Breast epithelium (tissue), 4 donors: ENCODE measurements at places on chromosomes 5 and 9.

DNA sequence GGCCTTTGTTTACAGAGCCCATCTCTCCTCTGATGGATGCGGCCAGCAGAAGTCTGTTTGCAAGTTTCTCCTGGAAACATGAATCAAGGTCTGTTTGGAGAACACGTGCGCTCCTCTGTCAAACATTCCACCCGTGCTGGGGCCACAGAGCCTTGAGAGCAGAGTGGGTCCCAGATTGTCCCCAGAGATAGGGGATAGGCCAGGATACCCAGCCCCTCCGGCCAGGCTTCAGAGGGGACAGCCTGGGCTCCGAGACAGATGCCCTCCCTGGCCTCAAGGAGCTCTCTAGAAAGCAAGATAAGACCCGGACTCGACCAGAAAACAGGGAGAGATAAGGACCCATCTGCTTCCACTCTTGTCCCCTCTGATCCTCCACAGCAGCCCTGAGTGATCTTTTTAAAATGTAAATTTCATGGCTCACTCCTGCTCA, 40.4 kb upstream of the HAND1 start:
- no peak for DNase-seq

GRCh38 chr5:111120911-111121310, 28.8 kb downstream of the WDR36 start:
- DNase-seq = no peak

GRCh38 chr5:180026320-180026719, 45.2 kb downstream of the RNF130 start:
- no peak for DNase-seq

GRCh38 chr9:117073539-117074341, 341.1 kb downstream of the ASTN2 start:
- peak; percentile 20 for DNase-seq

- DNase-seq = no peak
Observed at GRCh38 chr5:106269252-106269843, 1401.4 kb downstream of the EFNA5 start.

- DNase-seq = no peak
Observed at GRCh38 chr9:21964925-21965385, 29.2 kb downstream of the CDKN2A start.

DNA sequence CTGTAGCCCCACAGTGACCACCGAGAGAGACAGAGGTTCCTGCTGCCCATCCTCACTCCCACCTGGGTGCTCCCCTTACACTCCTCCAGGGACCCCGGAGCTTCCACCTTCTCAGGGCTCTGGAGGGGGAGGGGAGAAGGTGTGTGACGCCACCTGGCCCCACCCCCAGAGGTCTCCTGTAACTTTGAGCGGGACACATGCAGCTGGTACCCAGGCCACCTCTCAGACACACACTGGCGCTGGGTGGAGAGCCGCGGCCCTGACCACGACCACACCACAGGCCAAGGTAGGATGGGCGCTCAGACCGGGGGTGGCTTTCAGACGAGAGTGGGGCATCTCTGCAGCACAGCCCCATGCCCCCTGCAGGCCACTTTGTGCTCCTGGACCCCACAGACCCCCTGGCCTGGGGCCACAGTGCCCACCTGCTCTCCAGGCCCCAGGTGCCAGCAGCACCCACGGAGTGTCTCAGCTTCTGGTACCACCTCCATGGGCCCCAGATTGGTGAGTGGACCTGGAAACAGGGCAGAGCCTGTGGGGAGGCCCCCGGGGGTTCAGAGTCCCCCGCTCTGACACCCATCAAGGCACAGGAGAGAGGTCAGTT, 4.5 kb downstream of the MAMDC4 start:
- DNase-seq = no peak

GRCh38 chr5:139549162-139549894, 11.8 kb upstream of the UBE2D2 start:
- DNase-seq = no peak

DNA sequence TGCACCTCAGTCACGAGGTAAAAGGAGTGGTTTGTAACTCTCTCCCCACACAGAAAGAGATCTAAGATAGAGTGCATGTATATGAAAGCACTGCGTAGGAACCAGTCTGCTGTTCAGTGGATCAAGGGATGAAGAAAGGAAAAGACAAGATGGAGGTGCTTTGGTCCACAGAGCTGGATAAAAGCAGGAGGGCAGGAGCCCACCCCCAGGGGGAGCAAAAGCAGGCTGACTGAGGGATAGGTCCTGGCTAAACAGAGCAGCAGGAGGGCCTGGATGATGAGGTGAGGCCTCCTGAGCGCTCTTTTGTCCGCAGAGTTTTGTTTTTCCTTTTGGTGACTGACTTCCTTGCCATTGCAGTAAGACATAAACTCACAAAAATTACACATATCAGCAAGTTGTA, 293.5 kb upstream of the C9orf72 start:
- DNase-seq = no peak

DNA sequence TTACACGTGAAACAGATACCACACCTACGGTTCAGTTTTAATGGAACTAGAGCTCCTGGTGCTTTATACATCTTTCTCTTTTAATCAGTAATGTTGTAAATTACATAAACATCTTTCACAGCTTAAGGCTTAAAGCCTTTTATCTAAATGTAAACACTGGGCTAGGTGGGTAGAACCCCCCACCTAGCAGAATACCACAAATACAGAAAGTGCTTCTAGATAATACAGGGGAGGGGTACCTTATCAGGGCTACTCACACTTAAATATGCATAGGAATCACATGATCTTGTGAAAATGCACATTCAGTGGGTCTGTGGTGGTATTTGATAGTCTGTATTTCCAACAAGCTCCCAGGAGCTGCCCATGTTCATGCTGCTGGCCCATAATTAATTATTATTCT, 256.4 kb upstream of the TARS1 start:
- no peak for DNase-seq

GRCh38 chr5:151258201-151258611, 5.2 kb downstream of the GM2A start:
- no peak for DNase-seq

DNA sequence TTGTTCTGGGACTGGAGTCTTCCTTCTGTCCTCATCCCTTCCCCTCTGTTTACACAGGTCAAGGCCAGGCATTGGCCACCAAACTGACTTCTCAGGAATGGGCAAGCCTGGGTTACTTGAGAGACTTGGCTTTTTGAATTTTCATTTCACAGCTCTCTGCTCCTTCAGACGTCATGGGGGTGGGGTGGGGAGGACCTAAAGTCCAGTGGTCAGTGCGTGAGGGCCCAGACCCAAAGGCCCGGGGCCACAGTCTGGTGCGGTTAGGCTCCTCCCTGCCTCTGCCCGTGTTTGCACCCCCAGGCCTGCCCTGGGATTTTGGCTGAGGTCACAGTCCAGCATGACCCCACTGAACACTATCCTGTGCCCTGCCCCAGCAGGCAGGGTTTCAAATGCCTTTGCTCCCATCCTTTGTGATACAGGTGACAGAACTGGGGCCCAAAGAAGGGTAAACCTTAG, 4.1 kb upstream of the CXXC5 start:
- peak; percentile 16 for DNase-seq

- no peak for DNase-seq
Observed at GRCh38 chr5:139903450-139903794, 107.8 kb downstream of the PSD2 start.

- no peak for DNase-seq
Observed at GRCh38 chr5:53373451-53374158, 106.8 kb upstream of the FST start.

GRCh38 chr5:85931220-85931619, 686.5 kb upstream of the COX7C start:
- no peak for DNase-seq

- peak; percentile 48 for DNase-seq
Observed at GRCh38 chr5:1300581-1301083, 5.8 kb upstream of the TERT start.

- no peak for DNase-seq
Observed at GRCh38 chr9:99353408-99353807, 131.3 kb downstream of the SEC61B start.

DNA sequence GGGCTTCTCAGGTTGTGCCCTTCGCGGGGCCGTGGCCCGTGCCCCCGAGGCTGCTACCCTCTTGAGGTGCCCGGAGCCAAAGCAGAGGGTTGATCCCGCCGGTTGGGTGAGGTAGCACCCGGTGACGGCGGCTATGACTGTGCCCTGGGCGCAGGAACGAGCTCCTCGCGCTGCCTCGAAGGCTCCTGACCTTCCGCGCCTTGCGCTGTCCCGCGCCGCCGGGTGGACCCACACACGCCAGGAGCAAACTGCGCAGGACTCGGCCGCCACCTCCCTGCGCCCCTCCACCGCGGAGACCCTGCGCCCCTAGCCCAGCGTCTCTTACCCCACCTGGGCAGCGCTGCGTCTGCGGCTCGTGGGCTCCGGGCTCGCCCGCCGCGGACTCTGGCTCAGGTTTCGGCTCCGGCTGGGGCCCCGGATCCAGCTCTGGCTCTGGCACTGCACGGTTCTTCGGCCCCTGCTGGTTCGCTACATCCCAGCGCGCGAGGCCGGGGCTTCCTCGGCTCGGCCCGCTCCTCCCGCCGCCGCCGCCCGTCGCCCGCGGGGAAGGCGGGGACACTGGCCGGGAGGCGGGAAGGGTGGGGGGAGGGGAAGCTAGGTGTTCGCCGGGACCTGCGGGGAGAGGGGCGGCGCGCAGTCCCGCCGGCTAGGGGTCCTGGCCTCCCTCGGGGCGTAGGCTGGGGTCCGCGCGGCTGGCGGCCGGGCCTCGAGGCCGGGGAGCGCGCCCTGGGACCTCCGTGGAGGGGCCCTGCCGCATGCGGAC, 5.4 kb upstream of the PITX1 start:
- DNase-seq = no peak

- no peak for DNase-seq
Observed at GRCh38 chr9:98989036-98990000, 45.6 kb downstream of the COL15A1 start.

DNA sequence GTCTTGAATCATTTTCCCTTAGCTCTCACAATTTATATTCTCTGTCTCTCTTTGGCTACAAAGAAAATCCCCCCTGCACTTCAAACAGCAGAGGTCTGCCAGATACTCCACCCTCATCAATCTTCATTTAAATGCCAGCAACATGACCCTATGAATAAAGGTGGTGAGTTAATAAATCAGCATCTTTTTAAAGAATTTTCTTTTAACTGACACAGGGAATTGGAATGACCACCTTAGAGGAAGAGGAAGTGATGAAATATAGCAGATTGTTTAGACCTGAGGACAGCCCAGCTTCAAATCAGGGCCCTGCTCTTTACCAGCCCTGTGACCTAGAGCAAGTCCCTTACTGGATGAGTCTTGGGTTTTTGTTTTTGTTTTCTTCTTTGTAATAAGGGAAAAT, 223.1 kb upstream of the PAPPA start:
- no peak for DNase-seq

DNA sequence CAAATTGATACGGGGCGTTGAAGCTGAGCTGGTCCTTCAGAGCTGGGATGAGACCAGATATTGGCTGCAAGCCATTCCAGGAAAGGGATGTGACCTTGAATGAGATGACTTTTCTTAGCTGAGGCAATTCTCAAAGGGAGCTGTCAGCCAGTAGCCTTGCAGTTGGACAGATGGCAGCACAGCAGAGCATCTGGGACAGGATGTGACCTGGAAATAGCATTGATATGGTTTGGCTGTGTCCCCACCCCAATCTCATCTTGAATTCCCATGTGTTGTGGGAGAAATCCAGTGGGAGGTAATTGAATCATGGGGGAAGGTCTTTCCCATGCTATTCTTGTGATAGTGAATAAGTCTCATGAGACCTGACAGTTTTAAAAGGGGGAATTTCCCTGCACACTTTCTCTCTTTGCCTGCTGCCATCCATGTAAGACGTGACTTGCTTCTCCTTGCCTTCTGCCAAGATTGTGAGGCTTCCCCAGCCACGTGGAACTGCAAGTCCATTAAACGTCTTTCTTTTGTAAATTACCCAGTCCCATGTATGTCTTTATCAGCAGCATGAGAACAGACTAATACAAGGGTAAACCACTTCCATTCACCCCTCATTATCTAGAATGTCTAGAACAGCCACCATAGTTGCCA, 19.8 kb upstream of the MTX3 start:
- no peak for DNase-seq

GRCh38 chr5:78065663-78066062, 228.8 kb downstream of the AP3B1 start:
- no peak for DNase-seq

GRCh38 chr5:1507014-1507375, 16.8 kb downstream of the LPCAT1 start:
- no peak for DNase-seq

GRCh38 chr5:107461770-107462169, 209.0 kb downstream of the EFNA5 start:
- DNase-seq = no peak

GRCh38 chr9:129391221-129391661, 213.2 kb upstream of the IER5L start:
- DNase-seq = no peak

GRCh38 chr9:5511935-5512580, 1.7 kb downstream of the PDCD1LG2 start:
- DNase-seq = no peak

DNA sequence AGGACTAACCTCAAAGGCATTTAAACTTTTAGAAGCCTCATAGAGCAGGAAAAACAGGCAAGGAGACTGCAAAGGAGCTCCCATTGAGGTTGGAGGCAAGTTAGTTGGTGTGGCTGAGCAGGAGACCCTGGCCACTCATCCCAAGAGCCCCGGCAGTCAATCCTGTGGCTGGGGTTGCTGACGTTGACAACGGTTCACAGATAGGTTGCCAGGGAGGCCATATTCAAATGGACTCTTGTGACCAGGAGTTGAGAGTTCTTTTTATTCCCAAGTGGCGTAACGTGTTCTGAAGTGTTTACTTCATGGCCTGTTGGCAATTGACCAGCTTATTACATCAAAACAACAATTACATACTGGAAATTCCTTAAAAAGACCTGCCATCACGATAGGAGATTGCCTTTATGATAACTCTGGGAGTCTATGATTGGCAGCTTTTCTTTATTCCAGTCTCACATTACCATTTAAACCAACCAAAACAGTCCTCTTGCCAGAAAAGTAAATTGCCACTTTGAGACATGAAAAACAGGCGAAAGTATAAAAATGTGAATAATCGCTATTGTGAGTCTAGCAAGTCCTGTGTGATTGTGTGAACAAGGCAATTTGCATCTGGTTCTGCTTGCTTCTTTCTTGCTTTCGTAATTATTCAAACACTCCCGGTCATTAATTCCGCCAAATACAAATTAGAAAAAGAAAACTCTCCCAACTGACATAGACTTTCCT, 394.9 kb downstream of the MED10 start:
- no peak for DNase-seq

- no peak for DNase-seq
Observed at GRCh38 chr5:111635916-111636570, 121.0 kb downstream of the NREP start.

DNA sequence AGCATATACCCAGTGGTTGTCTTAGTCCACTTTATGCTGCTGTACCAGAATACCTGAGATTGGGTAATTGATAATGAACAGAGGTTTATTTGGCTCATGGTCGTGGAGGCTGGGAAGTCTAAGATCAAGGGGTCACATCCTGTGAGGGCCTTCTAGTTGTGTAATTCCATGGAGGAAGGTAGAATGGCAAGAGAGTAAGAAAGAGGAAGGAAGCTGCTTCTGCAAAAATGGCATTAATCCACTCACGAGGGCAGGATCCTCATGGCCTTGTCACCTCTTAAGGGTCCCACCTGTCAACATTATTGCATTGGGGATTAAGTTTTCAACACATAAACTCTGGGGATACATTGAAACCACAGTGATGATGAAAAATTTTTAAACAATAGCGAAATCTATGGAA, 17.0 kb downstream of the BTNL8 start:
- no peak for DNase-seq

- no peak for DNase-seq
Observed at GRCh38 chr5:138696501-138696900, 56.7 kb upstream of the CTNNA1 start.
